ENCODE measurements at places on chromosomes 6 and 20. TPM values are rescaled to one million over a fixed set of nuclear protein-coding genes. Genes with fewer than 3 reads are reported as not detected.

GRCh38 chr20:63819224-63819921, 11.7 kb downstream of the ZBTB46 start:
- DNase-seq = no peak

VSX1 gene
- not detected for polyA plus RNA-seq

- DNase-seq = peak; percentile 52
These were observed at the start of gene THBS2 for GRCh38 chr6:169253337-169254238. Gene THBS2 (minus strand): TSS chr6:169253846. CDS start chr6:169250784, 3,062 bp downstream.

GRCh38 chr6:26576929-26577719, 19.6 kb upstream of the ABT1 start:
- no peak for DNase-seq

DNA sequence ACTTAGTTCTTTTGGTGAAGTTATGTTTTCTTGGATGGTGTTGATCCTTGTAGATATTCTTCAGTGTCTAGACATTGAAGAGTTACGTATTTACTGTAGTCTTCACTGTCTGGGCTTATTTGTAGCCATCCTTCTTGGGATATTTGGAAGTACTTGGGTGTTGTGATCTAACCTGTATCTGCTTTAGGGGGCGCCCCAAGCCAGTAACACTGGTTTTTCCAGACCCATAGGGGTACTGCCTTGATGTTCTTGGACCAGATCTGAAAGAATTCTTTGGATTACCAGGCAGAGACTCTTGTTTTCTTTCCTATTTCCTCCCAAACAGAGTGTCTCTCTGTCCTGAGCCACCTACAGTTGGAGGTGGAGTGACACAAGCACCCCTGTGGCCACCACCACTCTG, 309.1 kb upstream of the IMPG1 start:
- DNase-seq = no peak

- no peak for DNase-seq
These were observed 18.4 kb upstream of the HLA-G start for GRCh38 chr6:29809249-29809648.

DNA sequence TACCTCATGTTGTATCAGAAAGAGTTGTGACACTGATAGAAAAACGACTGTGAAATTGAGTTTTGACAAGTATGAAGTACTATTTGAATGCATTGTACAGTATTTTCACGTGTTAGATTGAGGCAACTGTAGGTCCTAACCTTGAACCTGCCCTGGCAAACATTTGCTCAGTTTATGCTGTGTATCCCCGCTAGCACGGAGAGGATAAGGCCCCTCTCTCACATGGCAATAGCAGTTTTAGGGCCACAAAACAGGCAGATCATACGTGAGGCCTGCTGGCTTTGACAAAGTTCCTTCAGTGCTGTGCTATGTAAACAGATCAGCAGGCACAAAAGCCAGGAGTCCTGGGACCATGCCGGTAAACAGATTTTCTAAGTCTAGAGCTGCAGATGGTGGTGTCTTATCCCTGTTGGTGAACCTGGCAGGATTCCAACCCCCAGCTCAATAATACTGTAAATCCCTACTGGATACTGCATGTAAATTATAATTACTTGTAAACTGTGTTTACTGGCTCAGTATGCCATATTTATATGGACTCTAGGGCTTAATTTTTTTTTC, 23.8 kb upstream of the FAM217A start:
- DNase-seq = no peak

GRCh38 chr6:90183587-90184333, 112.9 kb downstream of the BACH2 start:
- no peak for DNase-seq

GRCh38 chr6:20417819-20418218, 16.1 kb downstream of the E2F3 start:
- DNase-seq = no peak

DNA sequence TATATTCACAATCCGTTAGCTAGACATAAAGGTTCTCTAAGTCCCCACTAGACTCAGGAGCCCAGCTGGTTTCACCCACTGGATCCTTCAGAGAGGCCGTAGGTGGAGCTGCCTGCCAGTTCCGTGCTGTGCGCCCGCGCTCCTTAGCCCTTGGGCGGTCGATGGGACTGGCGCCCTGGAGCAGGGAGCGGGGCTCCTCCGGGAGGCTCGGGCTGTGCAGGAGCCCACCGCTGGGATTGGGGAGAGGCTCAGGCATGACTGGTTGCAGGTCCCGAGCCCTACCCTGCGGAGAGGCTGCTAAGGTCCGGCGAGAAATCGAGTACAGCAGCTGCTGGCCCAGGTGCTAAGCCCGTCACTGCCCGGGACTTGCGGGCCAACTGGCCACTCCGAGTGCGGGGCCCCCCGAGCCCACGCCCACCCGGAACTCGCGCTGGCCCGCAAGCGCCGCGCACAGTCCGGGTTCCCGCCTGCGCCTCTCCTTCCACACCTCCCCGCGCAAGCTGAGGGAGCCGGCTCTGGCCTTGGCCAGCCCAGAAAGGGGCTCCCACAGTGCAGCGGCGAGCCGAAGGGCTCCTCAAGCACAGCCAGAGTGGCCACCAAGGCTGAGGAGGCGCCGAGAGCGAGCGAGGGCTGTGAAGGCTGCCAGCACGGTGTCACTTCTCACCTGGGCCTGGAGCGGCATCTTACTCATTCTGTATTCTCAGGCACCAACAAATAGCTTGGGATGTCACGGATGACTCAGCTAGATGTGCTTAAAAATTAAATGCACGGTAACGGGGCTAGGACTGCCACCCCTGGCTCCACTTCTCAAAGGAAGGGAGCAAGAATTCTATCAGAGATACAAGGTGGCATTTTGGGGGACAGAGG, 44.1 kb downstream of the IRF4 start:
- no peak for DNase-seq

- no peak for DNase-seq
These were observed 1.5 kb downstream of the GPANK1 start for GRCh38 chr6:31663126-31663960.

DNA sequence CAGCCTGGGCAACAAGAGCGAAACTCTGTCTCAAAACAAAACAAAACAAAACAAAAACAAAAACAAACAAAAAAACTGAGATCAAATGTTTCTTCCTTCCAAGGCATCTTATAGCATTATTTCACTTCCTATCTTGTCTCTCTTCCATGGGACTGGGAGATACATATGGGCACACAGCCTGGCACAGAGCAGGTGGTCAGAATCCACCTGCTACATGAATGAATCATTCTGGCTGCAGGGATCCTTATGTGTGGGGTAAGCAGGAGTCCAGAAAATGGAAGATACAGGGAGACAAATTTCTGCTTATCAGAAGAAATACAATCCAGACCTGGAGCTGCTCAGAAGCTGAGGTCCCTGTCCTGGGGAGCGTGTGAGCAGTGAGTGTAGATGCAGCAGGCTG, 18.2 kb upstream of the CCM2L start:
- DNase-seq = no peak

- peak; percentile 75 for DNase-seq
These were observed 9.7 kb upstream of the IRF4 start for GRCh38 chr6:381742-382461.

GRCh38 chr6:43773050-43773979, 3.3 kb downstream of the VEGFA start:
- DNase-seq = peak; percentile 74

DNA sequence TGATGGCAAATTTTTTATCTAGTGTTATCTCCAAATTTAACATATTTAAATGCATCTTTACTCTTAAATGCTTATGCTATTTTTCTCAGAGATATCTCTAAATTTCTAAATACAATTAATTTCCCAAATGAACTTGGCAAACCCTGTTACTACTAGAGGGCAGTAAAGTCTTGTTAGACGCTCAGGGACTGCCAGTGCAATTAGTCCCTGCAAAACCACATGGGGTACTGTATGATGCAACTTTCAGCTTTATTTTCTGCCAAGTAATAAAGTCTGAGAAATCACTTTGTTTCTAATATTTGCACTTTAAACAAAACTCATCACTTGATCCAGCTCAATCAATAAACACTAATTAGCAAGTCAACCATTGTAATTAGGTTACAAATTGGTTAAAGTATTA, 76.0 kb upstream of the ADGRB3 start:
- no peak for DNase-seq

DNA sequence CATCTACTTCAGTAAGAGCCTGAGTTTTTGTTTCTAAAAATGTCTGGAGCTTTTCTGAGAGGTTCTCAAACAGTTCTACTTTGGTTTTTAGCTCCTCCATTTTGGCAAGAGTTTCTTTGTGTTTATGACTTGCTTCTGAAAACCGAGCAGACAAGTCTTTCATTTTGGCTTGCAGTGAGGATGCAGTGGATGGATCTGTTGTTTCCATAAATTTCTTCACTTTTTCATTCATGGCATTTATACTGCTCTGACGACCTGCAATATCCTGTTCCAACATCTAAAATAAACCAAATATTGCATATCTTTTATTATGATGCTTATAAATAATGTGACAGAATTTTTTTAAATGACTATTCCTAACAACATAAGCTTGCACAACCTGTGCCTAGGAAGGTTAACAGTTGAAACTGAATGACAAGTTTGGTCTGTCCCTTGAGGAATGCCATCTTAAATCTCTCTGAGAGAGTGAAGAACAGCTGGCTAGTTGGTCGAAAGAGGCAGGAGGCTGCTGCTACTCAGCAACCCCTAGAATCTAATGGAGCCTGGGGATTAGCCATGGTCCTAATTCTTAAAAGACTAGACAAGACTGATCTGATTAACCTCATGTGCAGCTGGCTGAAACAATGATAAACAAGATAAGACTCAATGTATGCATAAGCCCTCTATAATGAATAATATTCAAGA, 69.8 kb downstream of the DST start:
- DNase-seq = no peak

DNA sequence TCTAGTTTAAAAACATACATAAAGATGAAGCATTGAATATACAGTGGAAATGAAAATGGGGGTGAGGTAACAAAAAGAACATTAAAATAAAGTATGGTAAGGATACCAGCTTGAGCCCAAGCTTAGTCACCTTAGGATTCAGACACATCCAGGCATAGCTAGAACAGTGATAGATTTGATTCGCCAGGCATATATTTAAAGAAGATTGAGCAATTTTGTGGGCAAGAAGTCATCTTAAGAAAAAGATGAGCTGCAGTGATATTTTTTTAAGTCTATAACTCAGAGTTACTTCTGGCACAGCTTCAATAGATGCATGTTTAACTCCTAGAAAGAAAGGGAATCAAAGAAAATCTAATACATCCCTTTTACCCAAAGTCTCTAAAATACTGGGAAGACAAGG, 97.9 kb downstream of the BMP5 start:
- no peak for DNase-seq

FOXC1 gene
- polyA plus RNA-seq = 18.0 TPM

IL17A gene
- polyA plus RNA-seq = not detected

EFCAB8 gene
- not detected for polyA plus RNA-seq

- peak; percentile 86 for DNase-seq
These were observed 2.7 kb upstream of the MEI4 start for GRCh38 chr6:77650098-77650663.

GRCh38 chr6:150546457-150546856, 53.2 kb upstream of the PLEKHG1 start:
- no peak for DNase-seq

GRCh38 chr20:62795023-62795761, 1.1 kb upstream of the MRGBP start:
- peak; percentile 66 for DNase-seq

DPM1 gene
- 53.2 TPM for polyA plus RNA-seq

TFAP2C gene
- polyA plus RNA-seq = 0.65 TPM

- no peak for DNase-seq
These were observed 65.4 kb downstream of the UTRN start for GRCh38 chr6:144350528-144350880.

DNA sequence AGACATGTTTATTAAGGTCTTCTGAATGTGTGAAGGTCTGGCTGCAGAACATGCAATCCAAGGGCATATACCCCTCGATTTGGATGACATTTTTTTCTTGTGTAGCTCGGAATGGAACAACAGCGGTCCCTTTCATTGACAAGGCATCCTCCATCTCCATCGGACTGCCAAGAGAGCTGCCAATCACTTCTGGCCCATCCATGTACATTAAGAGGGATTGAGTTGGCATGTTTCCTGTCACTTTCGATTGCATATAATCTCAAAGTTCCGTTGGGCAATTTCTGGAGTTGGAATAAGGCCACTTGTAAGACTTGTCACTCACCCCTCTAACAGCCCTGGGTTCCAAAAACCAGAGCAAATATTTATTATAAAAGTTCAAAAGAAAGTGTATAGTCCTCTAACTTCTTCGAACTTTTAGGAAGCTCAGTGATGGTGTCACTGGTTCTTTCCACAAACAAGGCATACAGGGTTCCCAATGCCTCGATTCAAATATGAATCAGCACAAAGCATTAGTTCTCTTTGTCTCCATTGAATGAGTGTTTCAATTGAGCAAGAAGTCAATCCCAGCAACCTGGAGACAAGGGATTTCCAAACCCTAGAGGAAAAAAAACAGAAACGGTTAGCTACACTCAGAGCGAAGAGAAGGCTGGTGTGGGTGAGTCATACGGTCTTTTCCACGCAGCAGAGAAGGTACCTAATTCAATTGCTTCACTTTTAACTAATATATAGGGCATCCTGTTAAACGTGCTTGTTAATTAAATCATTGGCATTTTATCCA, 10.9 kb downstream of the ZNF217 start:
- DNase-seq = no peak

GRCh38 chr6:14880052-14880451, 365.8 kb upstream of the JARID2 start:
- DNase-seq = no peak

DNA sequence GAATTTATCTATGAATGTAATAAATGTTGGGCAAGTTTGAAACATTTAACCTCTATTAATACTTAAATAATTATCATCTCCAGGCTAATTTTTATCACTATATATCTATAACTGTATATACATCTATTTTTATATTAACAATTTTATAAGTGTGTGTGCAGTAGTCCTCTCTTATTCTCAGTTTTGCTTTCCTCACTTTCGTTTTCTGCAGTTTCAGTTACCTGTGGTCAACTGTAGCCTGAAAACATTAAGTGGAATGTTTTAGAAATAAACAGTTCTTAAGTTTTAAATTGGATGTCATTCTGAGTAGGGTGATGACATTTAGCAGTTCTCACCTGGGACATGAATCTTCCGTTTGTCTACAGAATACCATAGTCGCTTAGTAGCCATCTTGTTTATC, 379.4 kb upstream of the MAN1A1 start:
- no peak for DNase-seq

- DNase-seq = no peak
These were observed 10.7 kb upstream of the PRR18 start for GRCh38 chr6:166318649-166319600.

DNA sequence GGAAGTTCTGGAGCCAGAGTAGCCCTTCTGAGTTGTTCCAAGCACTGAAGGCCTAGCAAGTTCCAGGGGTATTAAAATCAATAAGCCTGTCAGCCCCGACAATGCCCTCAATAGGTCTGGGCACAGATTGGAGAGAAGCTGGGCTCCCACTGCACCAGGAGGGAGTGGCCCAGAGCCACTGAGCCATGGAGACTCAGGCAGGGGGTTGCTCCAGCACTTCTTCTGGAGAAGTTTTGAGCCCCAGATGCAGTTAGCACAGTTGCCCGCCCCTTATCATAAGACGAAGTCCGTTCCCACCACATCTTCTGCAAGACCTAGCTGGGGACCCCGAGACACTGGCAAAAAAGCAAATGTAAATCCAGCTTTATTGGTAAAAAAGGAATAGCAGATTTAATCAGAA, 13.0 kb downstream of the DEFB132 start:
- no peak for DNase-seq

CDYL gene
- 7.4 TPM for polyA plus RNA-seq

- no peak for DNase-seq
These were observed 14.1 kb downstream of the SLCO4A1 start for GRCh38 chr20:62656197-62656918.

GRCh38 chr6:164114651-164115050, 700.1 kb downstream of the QKI start:
- no peak for DNase-seq
